ENCODE measurements at places on chromosomes 5 and 9.

GRCh38 chr9:7640231-7640630 lies 159.3 kb downstream of the DMAC1 start:
- DNase-seq, result no peak

- no peak for DNase-seq
Observed at GRCh38 chr5:113034182-113034773, 57.7 kb downstream of the DCP2 start.

DNA sequence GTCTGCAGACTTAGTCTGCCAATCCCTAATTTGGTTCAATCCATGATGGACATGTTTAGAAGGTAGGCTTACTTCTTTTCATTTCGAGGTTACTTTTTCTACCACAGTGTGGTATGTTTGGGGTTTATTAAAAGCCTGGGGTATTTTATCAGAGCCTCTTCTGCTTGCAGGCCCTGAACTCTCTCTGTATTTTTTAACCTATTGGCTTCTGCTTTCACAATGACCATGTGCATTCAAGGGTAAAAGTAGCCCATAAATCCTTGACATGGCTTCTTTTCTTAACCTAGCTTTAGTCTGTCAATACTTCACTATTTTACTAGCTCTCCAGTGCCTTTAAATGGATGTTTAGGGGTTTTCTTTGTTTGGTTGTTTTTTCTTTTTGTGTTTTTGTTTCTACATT lies 286.6 kb downstream of the FER start:
- no peak for DNase-seq

- no peak for DNase-seq
Observed at GRCh38 chr5:157328277-157328912, 62.5 kb downstream of the CYFIP2 start.

DNA sequence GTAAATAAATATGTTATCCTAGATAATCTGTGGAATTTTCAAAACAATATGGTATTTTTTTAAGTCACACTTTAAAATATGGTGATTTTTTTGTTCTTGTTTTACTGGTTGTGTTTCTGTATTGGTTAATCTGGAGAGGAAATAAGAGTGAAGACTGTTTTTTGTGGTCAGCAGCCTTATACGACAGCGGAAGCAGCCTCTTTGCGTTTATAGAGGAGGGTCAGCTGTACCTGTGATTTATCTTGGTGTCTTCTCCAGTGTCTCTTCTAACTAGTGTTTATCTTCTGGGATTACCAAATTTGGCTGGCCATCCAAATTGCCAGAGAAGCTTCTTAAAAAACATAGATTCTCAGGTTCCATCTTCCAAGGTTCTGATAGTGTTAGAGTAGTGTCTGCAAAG lies 58.7 kb downstream of the ICE1 start:
- DNase-seq, result no peak

DNA sequence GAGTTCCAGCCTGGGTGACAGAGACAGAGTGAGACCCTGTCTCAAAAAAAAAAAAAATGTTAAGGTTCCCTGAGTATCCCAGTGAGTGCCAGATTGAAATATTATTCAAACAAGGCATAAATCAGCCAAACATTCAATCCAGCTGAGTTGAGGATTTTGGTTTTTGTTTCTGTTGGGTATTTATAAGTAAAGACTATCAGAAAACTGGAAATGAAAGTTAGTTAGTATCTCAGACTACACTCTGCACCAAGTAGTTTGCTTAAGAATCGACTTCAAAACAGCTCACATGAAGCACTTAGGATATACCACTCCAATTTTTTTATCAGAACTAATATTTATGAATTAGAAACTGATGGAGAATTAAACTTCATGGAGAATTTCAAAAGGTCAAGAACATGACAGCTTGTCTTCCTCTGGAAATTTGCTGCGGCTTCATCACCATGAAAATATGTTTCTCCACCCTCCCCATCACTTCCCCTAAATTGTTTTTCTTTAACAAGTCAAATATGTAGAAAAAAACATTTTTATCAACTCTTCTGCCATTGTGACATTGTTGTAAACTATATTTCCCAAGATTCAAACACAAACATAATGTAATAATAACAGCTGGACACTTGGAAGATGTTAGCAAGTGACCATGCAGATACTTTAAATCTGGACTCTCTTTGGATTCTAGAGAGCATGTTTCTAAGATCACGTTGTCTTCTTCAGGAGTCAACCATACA lies 110.0 kb upstream of the PTGER4 start:
- DNase-seq, result no peak

GRCh38 chr9:33468797-33469621 lies 4.7 kb downstream of the NOL6 start:
- DNase-seq, result no peak

GRCh38 chr9:69215774-69216485 lies 41.9 kb downstream of the TJP2 start:
- DNase-seq, result no peak

DNA sequence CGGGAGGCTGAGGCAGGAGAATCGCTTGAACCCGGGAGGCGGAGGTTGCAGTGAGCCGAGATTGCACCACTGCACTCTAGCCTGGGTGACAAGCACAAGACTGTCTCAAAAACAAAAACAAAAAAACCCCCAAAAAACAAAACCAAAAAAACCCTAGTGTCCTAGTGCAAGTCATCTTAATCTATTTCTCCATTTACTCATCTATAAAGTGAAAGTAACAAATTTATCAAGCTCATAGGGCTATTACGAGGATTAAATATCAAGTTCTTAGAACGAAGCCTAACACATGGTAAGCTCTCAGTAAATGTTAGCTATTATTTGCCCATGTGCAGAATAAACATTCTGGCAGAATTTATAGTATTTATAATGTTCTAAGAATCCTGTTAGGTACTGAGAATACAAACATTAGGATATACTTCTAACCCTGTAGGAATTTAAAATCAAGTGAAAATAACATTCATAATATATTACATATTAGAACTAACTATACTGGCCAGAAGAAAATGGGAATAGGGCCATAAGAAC lies 45.0 kb downstream of the GOLPH3 start:
- no peak for DNase-seq

GRCh38 chr9:93697352-93698139 lies 121.2 kb downstream of the PHF2 start:
- no peak for DNase-seq

- no peak for DNase-seq
Observed at GRCh38 chr9:71858102-71858798, 52.7 kb downstream of the ABHD17B start.

GRCh38 chr9:35659340-35659739 lies 1.2 kb downstream of the CCDC107 start:
- DNase-seq, result no peak

GRCh38 chr5:87020099-87020934 lies 247.4 kb upstream of the RASA1 start:
- DNase-seq, result no peak

DNA sequence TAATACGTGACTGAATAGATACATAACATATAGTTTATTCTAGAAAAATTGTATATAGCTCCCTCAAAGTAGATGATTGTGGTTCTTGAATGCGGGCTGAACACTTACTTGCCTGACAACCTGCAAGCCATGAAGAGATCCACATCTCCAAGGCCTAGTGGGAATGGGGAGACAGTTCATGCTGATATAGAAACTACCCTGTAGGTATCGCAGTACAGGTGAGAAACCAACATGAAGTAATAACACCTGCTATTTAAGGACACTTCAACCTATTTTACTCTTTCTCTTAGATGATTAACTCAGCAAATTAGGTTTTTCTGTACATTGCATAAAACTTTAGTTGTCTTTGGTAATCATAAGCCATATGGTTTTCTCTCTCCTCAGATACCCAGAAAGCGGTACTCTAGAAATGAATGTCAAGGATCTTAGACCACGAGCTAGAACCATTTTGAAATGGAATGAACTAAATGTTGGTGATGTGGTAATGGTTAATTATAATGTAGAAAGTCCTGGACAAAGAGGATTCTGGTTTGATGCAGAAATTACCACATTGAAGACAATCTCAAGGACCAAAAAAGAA lies 47.3 kb downstream of the UHRF2 start:
- DNase-seq, result no peak

GRCh38 chr5:171578049-171578828 lies 158.8 kb downstream of the FGF18 start:
- DNase-seq, result no peak

DNA sequence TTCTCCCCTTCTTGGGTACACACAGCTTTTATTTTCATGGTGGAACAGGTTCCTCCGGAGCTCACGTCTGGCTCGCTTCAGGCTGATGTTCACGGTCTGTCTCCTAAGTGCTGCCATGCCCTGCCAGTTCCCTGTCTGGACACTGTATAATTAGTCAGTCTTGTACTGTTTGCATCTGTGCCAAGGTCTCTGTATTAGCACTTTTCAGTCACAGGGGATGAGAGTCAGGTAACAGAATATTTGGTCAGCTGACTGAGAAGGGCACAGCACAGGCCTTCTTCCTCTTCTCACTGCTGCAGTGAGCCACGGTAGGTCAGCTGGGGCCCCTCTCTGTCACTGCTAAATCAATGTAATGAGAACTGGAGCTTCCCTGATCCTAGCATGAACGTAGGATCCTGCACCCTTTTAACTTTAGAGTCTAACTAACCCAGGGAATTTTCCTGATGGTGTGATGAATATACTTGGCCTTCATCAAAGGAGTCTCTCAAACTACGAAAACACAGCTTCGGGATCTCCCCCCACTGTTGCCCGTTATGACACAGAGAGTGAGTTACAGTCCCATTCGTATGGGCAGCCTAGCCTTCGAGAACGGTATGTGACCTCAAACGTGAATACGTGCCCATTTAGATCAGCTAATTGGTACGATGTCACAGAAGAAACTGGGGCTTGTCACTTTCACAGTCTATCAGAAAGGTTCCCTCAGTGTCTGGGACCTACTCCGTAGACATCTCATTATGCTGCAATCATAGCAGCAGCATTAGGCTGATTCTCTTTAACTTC lies 354.1 kb upstream of the RFX3 start:
- no peak for DNase-seq

DNA sequence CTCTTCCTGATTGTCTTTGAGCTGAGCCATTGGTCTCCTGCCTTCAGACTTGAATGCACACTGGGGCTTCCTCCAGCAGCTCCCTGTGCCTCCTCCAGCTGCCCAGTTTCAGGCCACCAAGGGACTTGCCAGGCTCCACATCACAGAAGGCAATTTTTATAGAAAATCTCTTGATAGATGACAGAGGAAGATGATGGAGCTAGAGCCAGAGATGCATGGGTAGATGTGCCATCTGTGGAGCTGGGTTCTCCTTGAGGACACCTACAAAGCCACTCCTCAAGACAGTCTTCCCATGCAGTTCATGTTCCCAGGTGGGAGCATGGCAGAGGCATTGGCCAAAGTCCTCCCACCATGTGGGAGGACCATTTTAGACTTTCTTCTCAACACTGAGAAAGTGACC lies 239.6 kb upstream of the IRX1 start:
- DNase-seq, result no peak
